ENCODE measurements at places on chromosomes 12 and 14.

DNA sequence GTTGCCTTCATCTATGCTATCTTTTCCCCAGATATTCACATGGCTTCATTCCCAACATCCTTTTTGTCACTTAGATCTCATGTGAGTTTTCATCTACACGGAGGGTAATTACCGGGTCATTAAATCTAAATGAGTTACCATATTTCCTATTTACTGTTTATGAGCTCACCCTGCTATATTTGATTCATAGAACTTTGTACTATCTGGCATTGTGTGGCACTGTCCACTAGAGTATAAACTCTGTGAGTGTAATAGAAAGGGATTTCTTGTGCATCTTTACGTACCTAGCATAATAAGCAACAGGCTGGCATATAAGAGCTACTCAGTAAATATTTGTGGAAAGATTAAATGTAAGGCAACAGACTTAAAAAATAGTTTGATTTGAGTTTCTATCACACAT is 86.1 kb upstream of the LMO3 start:
- no peak for DNase-seq

DNA sequence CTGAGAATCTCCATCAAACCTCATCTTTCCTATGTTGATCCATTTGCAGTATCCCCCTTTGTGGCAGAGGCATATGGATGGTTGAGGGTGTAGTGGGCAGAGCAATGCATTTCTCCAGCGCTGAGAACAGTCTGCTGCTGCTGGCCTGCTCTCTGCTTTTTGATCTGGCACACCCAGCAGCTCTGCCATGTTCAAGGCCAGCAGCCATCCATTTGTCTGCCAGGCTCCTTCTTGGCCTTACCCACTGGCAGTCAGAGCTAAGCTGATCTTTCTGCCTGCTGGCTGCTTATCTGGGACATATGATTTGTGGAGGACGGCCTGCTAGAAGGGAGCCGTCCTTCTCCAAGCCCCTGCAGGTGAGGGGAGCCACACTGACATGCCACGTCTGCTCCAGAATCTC is 17.0 kb downstream of the NPC2 start:
- DNase-seq, result no peak

GRCh38 chr12:124317400-124317799 is 22.5 kb downstream of the RFLNA start:
- no peak for DNase-seq

- no peak for DNase-seq
These were observed 144.2 kb upstream of the CCDC198 start for GRCh38 chr14:57637901-57638300.

GRCh38 chr12:1848745-1849144 is 28.4 kb downstream of the LRTM2 start:
- DNase-seq, result no peak

- DNase-seq, result no peak
These were observed 218.8 kb downstream of the DAD1 start for GRCh38 chr14:22370084-22370847.
